Stimulated activated CD8-positive, alpha-beta memory T cell treated with anti-CD3 and anti-CD28 coated beads, Interleukin-7, amount 100 ng/mL, for 24 hours (primary cell): ENCODE measurements at places on chromosomes 1 and 21.

DNA sequence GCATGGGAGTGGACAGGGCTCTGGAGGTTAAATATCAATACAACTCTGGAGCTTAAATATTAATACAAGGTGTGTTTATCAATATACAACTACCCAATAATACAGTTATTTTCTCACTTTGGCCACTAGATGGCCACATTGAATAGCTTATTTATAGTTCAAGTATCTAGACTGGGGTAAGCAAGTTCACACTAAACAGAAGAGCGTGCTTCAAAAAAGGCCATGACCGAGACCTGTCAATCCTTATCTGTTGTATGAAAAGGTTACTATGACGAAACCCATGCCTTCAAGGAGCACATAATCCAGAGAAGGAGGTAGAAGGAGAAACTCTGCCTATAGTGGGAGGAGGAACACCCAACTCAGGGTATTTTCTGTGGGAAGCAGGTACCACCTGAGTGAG is 29.1 kb downstream of the CHML start:
- DNase-seq, result no peak

DNA sequence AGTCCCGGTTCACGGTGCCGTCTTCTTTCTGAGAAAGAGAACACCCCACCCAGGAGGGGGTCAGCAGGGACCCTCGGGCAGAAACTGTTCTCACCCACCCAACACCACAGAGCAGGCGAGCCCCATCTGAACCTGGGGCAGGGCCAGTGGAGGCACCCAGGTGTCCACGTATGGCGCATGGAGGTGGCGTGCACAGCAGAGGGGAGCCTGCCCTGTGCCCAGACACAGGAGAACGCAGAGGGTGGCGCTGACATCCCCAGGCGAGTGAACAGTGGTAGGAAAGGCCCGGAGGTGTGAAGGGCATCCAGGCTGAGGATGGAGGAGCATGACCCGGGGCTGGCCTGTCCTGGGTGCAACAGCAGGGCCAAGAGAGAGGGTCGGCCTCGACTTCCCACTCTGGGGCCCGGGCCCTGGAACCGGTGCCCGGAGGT is 91.1 kb downstream of the STUM start:
- no peak for DNase-seq

DNA sequence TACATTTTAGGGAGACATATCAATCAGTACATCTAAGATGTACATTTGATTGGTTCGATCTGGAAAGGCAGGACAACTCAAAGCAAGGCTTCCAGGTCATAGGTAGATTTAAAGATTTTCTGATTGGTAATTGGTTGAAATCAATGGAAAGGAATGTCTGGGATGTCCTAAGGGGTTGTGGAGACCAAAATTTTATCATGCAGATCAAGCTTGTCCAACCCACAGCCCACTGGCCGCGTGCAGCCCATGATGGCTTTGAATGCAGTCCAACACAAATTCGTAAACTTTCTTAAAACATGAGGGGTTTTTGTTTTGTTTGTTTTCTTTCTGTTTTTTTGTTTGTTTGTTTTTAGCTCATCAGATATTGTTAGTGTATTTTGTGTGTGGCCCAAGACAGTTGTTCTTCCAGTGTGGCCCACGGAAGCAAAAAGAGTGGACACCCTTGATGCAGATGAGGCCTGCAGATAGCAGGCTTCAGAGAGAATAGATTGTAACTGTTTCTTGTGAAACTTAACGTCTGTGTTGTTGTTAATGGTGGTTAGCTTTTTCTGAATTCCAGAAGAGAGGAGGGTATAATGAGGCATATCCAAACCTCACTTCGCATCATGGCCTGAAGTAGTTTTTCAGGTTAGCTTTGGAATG is 3.1 kb downstream of the IFNAR1 start:
- no peak for DNase-seq

GRCh38 chr1:229986737-229987337 is 80.2 kb upstream of the GALNT2 start:
- DNase-seq, result no peak

DNA sequence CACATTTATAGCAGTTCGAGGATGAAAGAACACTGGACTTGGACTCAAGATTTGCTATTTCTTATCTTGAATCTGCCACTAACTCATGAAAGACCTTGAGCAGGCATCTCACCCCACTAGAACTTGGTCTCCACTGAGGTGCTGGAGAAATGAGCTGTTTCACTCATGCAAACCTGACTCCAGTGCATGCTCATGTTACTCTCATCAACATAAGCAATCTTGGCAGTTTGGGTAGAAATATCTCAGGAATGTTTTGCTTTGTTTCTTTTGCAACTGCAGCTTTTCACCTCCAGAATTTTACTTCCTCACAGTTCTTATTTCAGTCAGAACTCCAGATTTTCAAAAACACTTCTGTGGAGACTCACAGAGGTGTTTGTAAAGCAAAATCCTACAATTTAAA is 46.2 kb upstream of the DAB1 start:
- no peak for DNase-seq

- DNase-seq, result no peak
These were observed 2.4 kb downstream of the TMCC2 start for GRCh38 chr1:205229916-205230700.
